ENCODE measurements at places on chromosomes 6 and 20.

- peak; percentile 68 for DNase-seq
Observed at GRCh38 chr6:150249261-150249660, 106.4 kb downstream of the PPP1R14C start.

DNA sequence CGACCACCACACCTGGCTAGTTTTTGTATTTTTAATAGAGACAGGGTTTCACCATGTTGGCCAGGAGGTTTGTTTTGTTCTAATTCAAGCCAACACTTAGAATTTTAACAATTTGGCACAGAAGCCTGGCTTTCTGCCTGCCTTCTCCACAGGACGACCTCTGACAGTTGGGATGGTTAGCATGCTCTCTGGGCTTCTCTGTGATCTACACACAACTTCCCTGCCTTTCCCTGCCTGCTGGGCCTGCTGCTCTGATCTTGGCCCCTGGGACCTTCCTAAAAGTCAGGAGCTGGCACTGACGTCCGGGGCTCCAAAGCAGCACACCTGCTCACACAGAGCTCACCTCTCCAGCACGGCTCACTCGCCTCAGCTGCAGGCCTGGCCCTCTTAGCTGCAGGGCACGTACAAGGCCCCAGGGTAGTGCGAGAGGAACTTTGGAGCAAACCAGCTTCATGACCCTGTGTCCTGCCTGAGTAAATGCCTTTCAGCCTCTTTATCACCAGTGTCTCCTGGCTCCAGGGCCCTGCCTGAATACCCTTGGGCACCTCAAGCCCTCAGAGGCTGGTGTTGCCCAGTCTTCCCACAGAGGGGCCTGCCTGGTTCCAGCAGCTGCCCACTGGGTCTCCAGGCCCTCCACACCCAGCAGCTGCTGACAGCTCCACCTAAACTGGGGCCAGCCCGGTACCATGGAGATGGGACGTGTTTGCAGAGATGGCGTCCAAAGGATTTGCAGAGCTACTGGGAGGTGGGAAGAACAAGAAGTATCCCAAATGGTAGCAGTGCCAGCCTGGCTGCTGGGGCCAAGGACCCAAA, 96.0 kb downstream of the PSMB1 start:
- no peak for DNase-seq

DNA sequence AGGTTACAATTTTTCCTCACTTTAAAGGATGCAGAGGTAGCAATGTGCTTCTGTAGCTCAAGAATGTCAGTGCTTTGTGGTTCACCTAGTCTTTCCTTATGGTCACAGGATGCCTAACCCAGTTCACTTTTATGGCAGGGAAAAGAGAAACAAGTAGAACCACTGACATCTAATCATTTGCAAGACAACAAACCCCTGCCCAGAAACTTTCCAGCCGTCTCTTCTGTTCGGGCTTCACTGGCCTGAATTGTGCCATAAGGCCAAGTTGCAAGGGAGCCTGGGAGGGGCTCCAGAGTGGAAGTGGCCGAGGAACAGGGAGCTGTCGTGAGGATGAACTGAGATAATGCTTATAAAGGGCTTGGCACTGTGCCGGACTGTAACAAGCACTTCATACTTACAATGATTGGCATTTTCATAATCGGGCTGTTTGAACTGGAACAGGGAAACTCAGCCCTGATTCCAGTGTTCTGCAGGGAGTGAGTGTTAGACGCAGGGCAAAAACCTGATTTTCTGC, 212.6 kb downstream of the BCAS1 start:
- DNase-seq, result no peak

DNA sequence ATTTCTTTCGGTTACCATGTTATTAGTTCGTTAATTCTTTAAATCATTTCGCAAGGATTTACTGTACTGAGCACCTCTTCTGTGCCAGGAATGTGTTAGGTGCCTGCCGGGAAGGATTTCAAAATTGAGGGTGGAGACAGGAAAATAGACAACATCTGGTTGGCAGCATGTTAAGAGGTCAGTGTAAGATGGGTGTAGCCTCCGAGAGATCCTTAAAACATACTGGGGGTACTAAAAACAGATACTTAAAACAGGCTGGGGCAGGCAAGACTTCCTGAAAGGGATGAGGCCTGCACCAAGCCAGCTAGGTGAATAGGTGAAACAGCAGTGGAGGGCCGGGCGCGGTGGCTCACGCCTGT, 178.0 kb upstream of the SGK1 start:
- DNase-seq, result no peak

DNA sequence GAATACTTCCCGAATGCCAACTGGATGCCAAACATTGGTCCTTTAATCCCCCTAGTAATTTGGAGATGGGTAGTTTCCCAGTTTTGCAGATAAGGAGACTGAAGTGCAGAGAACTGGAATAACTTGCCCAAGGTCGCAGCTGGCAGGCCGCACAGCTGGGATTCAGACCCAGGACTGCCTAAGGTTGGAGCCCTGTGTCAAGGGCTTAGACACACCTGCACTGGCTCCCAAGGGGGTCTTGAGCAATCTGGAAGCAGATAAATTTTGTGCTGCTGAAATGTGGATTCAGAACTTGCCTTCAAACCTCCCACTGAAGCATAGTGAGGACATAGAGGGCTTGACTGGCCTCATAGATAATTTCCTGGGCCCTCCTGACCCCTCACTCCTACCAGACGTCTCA, 30.5 kb downstream of the FOXP4 start:
- DNase-seq, result no peak

DNA sequence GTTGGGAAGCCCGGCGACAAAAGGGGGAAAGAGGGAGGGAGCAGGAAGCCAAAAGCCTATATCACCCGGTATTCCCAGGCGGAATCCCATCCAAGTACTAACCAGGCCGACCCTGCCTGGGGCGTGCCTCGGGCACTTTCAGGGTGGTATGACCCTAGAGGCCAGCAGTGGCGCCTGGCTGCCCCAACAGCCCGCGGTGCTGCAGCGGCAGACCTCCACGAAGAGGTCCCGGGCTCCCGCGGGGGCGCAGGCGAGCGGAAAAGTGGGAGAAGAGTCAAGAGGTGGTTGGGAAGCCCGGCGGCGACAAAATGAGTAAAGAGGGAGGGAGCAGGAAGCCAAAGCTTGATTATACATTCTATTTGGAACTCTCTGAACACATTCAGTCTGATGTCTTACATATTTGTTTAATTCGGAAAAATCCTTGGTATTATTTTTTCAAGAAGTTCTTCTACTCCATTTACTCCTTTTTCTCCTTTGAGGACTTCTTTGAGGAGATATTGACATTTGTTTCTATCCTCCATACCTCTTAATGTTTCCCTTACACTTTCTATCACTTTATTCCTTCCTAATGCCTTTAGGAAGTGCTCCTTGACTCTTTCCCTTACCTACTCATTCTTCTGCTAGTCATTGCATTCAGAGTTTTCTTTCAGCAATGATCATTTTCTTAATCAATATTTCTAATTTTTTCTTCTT, 11.5 kb downstream of the TREML4 start:
- no peak for DNase-seq

DNA sequence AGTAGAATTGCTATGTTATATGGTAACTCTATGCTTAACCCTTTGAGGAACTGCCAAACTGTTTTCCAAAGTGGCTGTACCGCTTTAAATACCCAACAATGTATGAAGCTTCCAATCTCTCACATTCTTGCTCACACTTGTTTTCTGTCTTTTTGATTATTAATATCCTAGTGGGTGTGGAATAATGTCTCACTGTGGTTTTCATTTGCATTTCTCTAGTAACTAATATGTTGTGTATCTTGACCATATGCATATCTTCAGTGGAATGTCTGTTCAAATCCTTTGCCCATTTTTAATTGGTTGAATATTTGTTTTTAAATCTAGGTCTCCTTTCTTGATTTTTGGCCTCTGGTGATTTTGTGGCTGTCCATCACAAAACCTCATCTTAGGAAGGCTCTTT, 177.8 kb upstream of the PLCB4 start:
- DNase-seq, result no peak

DNA sequence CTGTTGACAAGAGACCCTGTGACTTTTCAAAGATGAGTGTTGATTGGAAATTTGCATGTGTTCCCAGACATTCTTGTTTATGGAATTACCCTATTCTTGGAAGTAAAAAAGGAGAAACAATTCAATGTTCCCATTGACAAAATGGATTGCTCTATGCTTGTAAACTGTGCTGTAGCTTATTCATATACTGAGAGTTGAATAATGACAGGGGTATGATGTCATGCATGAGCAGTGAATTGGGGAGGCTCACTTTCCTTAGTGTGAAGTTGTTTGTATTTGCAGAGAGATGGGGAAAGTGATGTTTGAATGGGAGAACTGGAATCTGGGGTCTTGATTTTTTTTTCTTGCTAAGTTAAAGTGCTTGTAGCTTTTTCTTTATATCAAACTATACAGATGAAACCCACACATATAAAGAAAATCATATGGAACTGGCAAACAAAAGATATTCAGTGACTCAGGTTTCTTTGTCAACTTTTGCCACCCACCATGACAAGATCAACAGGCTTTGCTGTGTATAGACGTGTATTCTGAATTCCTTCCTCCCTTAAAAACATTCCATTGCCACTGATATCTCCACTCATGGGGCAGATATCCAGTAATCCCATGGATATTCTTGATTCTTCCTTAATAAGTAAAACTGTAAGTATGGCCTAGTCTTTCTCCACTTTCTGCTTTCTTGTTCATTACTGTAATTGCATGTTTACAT, 97.8 kb upstream of the JAG1 start:
- no peak for DNase-seq

GRCh38 chr6:87078983-87079616, 15.8 kb downstream of the CGA start:
- no peak for DNase-seq

DNA sequence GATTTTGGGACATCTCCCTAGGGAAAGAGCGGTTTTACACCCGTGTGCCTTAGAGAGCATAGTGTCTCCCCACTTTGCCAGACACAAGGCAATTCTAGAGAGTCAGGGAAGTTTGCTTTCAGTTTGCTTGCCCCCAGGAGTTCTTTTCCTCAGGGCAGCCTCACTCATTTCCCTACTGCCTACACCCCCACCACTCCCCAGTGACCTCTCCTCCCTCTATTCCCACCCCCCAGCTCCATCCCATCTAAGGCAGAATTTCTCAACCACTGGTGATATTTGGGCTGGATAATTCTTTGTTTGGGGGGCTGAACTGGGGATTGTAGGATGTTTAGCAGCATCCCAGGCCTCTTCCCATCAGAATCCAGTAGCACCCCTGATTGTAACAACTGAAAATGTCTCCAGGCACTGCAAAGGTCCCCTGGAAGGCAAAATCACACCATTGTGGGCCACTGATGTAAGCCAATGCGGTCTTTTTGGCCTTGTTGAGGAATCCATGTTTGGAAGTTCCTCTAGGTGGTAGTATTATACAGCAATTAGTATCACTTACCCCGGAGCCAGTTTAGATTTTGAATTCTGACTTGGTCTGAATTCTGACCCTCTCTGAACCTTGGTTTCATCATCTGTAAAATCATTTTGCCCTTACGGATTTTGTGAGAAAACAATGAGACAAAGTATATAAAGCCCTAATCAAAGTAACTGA, 1.3 kb downstream of the EPPIN start:
- DNase-seq, result no peak

DNA sequence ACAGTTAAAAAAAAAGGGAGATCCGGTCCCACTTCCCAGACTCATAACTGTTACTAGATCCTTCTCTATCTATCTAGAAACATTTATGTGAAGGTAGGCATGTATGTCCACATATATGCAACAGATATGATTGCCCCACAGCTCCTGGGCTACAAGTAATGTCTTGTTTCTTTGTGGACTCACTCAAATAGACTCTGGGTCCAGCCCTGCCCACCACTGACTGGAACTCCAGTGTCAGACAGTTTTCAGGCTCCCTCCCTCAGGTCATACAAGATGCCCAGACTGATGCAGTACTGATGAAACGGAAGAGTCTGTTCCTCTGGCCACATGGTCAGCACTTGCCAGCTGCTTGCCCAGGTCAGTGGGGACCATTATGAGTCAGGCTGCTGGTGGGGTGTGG, 30.8 kb upstream of the IER3 start:
- no peak for DNase-seq

DNA sequence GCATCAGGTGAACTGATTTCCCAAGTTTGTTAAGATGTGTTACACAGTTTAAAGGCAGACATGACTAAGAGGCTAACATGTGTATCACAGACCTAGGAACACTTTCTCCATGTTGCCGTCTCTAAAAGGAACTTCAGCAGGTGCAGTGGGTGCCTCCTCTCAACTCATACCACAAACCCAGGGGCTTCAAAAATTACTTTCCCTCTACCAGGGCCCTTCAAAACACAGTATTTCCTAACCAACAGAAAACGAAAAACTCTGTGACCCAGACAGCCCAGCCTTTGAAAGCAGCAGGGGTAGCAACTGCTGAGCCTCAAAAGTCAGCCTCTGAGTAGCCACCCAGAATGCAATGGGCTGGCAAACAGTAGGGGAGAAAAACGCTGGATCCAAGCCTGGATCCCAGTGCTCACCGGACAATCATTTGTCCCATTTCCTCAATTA, 28.5 kb downstream of the B4GALT5 start:
- DNase-seq, result no peak

- DNase-seq, result no peak
Observed at GRCh38 chr20:33659341-33660034, 2.6 kb upstream of the C20orf144 start.

- DNase-seq, result no peak
Observed at GRCh38 chr20:25216199-25216945, 20.9 kb downstream of the ENTPD6 start.

GRCh38 chr6:144757730-144758129, 472.6 kb downstream of the UTRN start:
- DNase-seq, result no peak

GRCh38 chr6:133187657-133188453, 53.3 kb upstream of the EYA4 start:
- no peak for DNase-seq

DNA sequence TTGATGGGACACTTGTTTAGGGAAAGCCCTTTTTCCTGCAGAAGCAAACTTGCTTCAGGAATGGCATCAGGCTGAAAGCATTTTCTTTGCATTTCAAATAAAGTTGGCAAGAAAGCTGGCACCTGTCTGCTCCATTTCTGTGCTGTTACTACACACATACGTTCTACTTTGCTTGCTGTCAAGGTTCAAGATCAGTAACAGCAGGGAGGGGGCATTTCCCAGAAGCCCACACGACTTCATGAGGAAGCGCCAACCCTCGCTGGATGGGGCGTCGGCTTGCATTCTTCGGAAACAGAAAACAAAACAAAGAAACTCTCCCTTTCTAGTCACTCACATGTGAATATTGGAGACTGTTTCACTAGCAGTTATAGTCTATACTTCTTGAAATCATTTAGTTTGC, 46.4 kb downstream of the AKAP12 start:
- DNase-seq, result no peak

GRCh38 chr6:138086573-138087196, 20.5 kb downstream of the PERP start:
- no peak for DNase-seq

DNA sequence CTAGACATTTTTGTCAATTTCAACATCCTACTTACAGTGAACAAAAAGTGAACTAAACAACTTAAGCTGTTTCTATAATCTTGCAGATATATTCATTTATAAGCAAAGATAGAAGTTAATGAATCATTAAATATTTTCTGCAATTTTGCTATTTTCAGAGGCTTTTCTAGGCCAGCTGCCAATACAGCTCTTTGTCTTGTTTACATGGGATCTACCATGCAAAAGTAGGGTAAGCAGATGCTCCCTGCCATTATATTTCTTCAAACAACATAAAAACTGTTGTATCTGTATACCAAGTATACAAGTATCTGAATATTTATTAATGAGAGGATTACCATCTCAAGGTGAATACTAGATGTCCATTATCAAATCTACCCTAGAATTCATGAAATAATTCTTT, 15.4 kb downstream of the PNISR start:
- DNase-seq, result no peak

- no peak for DNase-seq
Observed at GRCh38 chr6:14977747-14978382, 268.0 kb upstream of the JARID2 start.
